ENCODE measurements at places on chromosomes 12 and 14.

DNA sequence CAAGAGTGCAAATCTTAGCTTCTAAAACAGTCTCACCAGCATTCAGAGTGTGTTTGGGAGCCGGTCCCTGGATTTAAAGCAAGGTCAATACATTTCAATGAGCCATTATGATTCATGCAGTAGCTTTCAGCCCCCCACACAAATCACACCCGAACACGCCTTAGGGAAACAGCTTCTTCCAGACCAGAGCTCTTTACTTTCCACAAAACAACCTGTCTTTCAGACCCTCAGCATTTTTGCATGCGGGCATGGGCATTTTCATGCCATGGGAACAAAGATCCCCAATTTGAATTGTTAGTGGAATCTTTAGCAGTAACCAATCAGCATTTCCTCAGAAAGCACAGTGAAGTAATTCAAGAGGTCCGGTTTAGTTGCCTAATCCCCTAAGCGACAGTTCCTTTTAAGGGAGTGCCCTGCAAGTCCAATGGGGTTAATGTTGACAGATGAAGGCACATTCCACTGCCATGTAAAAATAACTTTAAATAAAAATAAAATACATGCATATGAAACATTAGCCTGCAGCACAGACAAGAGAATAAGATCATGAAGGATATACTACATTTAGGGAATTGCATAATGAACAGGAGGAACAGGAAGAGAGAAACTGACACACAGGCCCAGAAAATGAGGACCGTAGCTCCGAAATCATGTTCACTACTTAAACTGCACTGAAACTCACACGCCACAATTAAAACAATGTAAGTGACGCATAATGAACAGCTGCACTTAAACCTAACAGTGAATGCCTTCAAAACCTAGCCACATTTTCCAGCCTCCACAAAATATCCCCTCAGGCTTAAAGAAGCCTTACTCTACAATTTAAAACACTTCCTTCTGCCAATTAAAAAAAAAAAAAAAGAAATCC lies 4.0 kb downstream of the VPS37B start:
- DNase-seq = no peak

DNA sequence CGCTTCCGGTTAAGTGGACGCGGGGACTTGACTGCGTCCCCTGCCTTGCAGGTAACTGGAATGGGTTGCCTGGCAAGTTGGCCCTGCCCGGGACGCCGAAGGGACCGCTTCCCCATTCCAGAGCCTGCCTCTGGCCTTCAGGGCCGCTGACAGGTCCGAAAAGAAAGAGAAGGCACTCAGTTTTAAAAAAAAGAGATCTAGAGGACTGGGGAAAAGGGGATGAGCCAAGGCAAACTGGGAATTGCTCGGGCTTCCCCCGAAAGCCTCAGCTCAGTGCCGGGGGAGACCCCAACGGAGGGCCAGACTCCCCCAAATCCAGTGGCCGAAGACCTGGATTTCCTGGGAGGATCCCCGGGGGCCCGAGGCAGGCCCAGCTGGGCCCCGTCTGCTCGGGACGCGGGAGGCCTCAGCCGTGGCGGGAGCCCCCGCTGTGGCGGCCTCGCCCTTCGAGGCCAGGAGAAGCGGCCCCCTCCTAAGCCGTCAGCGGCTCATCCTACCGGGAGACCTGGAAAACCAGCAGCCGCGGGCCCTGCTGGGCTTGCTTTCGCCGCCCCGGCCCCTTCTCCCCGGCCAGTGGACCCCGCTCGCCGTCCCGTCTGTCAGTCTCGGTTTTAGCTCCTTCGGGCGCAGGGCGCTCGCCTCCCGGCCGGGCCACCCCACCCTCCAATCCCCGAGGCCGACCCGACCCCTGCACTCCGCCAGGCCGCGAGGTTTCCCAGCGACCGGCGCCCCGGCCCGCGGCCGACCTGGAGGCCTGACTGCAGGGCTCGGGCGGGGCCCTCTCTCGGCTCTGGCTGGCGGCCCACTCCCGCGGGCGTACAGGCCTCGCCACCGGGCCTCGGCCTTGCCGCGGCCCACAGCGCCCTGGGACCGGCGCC lies 12.5 kb downstream of the OTX2 start:
- no peak for DNase-seq

DNA sequence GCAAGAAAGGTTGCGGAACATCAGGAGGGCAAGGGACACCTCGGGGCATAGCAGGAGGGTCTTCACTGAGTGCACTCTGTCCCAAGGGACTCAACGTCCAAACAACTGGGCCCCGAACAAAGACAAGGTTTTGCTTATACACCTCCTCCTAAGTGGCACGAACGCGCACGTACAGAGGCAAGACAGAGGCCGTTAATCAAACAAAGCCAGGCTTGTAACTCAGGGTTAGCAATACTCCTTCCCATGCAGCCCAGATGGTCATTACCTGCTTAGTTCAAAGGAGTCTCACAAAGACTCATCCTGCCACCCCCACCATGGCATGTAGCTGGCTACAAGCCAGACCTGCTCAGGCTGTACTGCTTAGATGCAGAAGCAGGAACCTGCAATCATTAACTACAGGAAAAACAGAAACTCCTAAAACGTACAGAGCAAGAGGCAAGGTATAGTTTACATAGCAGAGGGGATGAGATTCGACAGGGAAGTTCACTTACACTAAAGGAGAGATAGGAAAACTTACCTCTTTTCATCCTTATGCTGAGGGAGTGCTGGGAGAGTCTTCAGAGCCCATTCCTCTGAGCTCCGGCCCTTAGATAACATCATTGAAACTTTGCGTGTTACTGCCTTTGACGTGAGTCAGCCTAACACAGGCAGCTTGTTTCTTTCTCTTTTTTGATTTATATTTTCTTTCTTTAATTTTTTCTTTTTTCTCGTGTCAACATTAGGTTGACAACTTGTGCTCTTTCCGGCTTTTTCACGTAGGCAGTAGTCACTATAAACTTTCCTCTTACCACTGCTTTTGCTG lies 1319.1 kb downstream of the TMEM121 start:
- DNase-seq = peak; percentile 31

DNA sequence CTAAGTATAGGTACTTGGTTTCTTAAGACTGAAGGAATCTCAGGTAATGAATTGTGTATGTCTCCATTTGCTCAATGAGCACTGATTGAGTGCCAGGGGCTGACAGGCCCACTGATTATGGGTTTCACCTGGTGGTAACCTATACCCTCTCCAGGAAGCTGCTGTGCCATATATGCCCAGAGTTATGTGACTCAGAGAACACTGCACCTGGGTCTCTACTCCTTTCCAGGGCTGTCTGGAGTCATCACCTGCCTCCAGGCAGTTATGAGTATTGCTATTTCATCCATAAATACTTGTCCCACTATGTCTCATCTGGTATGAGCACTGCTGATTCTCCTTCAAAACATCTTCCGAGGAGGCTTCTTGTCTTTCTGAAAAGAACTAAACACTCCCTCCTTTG lies 692.9 kb downstream of the BCL11B start:
- no peak for DNase-seq

DNA sequence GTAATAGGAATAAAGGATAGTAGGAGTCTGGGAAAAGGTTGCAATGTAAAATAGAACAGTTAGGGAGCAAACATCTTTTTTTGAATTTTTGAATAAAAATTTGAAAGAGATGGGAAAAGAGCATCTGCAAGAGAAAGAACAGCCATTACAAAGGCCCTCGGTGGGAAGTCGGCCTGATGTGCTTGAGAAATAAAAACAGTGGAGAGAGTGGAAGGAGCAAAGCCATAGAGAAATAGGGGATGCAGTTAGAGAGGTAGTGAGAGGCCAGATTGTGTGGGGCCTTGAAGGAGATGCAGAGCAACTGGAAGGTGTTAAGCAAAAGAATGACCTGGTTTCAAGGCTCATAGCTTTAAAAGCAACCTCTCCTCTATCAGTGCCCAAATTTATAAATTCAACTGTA lies 409.8 kb downstream of the RERGL start:
- DNase-seq = no peak

GRCh38 chr12:95231190-95231589 lies 13.6 kb downstream of the VEZT start:
- DNase-seq = no peak

- no peak for DNase-seq
Measured at GRCh38 chr12:8912914-8913313, 1.4 kb upstream of the PHC1 start.

DNA sequence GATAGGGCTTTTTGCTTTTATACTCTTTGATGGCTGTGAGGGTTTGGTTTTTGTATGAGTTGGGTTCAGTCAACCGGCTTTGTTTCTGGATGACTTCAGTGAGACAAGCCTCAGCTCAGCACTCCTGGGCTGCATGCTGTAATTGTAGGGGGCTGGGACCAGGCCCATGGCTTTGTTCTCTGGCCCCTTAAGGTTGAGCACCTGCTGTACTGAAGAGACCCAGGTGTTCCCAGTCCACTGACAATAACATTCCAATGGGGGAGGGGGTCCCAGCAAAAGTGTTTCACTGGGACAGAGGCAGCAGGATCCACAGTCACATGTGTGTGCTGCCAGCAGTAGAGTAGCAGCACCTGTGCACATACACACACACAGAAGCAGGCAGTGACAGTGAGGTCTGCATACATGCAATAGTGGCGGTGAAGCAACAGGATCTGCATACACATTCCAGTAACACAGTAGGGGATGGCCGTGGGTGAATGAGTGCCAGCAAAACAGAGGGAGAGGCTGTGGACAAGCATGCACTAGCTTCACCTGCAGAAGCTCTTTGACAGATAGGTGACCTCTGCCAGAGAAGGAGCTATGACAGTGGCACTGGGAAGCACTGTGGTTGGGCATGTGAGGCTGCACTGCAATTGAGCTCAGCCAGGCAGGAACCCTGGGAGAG lies 240.4 kb downstream of the ASCL1 start:
- DNase-seq = no peak

- DNase-seq = no peak
Measured at GRCh38 chr12:129885287-129885686, 18.5 kb downstream of the TMEM132D start.

Data from activated naive CD4-positive, alpha-beta T cell (primary cell).